ENCODE measurements at places on chromosomes 7 and 10.

DNA sequence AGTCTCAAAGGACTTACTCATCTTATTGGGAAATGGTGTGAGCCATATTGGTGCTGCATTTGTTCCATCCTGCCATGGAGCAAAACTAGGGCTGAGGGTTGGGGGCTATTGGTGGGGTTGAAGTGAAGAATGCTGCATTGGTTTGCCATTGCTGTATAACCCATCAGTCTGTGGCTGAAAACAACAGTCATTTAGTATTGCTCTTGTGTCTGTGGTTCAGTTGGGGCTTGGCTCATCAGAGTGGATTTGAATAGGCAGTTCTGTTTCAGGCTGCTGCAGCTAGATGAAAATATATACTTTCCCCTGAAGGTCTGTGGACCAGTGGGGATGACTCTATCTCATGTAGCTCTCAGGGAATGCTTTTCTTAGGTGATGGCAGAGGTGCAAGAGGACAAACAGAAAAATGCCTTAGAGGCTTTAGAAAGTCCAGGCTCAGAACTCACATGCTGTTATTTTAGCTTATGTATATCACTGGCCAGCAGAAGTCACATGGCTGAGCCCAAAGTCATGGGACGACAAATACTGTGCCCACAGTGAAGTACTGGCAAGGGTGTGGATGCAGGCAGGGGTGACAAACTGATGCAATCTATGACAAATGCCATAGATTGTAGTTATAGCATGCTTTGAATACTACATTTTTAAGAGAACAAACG is 15.2 kb upstream of the EXOC6 start:
- no peak for DNase-seq

DNA sequence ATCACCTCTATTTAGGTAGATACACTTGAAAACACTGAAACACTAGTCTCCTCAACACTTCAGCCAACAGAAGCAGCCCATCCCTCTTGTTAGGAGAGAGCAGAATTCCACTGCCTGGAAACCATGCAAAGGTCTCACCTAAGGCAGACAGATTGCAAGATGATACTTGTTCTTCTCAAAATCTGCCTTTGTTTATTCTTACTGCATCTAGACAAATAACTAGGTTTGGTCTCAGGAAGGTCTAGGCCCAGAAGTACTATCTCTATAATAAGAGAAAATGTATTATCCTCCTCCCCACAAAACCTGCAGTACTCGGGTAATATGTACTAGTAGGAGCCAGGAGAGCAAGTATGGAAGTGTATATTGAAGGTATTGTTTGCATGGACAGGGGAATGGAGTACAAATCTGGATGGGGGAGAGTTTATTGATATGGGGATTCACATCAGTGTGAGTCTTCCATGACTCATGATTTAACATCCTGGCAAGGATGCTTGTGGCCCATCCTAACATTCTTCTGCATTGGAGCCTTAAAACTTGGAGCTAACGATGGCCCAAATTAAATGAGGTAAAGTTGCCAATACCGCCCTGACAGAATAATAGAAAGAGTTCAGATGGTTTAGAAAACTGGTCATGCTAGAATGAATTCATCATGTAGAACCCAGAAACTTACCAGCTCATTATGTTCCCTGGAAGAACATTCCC is 109.2 kb downstream of the EPC1 start:
- peak; percentile 79 for DNase-seq

GRCh38 chr10:124742413-124743190 is 1.6 kb downstream of the FAM53B start:
- DNase-seq = peak; percentile 26

DNA sequence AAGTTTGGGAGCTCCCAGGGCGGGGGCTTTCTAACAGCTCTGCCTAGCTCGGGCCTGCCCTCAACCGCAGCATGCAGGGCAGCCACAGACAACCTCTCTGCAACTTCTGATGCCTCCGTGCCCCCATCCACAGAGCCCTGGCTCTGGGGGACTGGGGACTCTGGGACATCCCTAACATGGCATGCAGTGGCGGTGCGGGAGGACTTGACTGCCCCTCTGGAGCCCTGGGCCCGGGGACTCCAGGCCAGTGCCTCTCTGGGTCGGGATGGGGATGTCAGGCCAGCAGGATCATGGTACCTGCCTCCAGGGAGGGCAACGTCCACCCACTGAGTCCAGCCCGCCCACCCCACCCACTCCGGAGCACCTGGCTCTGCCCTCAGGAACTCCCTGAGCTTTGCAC is 520 bp upstream of the AQP1 start:
- DNase-seq = no peak

DNA sequence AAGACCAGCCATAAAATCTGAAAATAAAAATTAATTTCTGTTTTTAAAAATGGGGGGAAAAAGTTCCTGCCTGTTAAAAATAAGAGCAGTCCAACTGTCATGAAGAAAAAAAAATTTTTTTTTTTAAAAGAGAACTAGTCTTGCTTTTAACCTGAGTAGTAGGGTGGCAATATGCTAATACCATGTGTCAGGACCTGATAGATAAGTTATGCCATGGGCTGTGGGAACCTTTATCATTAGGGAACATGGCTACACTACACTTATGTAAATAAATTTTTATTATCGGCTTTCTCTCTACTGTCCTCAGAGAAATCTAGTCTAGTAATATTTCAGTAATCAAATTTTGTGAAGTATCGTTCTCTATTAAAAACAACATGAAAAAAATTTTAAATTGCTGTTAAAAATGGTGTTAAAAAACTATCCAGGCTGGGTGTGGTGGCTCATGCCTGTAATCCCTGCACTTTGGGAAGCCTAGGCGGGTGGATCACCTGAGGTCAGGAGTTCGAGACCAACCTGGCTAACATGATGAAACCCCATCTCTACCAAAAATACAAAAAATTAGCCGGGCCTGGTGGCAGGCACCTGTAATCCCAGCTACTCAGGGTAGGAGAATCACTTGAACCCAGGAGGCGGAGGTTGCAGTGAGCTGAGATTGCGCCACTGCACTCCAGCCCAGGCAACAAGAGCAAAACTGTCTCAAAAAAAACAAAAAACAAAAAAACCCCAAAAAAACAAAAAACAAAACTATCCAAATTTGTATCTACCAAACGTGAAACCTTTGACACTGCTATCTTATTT is 20.7 kb downstream of the NT5C3A start:
- no peak for DNase-seq

GRCh38 chr10:50541921-50542320 is 81.8 kb downstream of the SGMS1 start:
- no peak for DNase-seq

DNA sequence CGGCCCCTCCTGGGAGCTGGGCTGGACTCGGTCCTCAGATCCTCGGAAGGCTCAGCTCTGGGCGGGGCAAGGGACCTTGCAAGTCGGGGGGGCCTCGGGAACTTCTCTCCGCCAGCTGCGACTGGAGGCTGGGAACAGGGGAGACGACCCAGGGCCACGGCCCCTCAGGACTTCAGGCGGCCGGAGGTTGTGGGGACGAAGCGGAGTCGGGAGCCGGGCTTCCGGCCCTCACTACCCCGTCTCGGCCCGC is 2.6 kb downstream of the ADIRF start:
- DNase-seq = no peak

GRCh38 chr10:107971973-107972372 is 807.5 kb upstream of the SORCS1 start:
- DNase-seq = peak; percentile 94

DNA sequence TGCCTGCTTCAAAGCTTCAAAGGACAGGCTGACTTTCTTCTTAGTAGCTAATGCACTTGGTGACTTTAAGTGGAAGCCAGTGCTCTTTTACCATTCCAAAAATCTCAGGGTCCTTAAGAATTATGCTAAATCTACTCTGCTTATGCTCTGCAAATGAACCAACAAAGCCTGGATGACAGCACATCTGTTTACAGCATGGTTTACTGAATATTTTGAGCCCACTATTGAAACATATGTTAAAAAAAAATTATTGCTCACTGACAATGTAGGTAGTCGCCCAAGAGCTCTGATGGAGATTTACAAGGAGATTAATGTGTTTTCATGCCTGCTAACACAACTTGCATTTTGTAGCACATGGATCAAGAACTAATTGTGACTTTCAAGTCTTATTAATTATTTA is 258.2 kb upstream of the HGF start:
- no peak for DNase-seq

GRCh38 chr10:114773197-114773532 is 48.4 kb upstream of the FHIP2A start:
- DNase-seq = no peak

DNA sequence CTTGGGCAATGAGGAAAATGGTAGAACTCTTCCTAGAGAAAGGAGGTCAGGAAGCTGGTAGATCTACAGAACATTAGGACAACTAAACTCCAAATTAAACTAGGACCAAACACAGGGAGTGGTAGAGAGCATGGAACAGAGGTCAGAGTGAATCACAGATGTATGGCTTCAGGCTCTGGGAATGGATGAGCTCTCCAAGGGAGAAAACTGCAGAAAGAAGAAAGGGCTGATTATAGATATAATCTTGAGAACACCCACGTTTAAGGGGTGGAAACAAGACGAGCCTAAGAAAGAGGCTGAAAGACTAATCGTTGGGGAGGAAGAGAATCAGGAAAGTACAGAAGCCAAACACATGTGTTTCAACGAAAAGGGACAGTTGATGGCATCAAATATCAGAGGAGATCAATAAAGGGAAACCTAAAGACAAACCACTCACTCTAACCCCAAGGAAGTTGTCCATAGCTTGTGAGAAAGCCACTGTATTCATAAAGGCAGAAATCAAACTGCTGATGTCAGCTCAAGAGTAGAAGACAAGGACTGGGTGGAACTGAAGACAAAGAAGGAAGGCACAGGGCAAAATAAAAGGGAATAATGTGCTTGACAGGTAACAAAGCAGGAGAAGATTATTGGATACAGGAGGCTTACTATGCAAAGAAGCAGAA is 41.4 kb downstream of the NUDCD3 start:
- no peak for DNase-seq

DNA sequence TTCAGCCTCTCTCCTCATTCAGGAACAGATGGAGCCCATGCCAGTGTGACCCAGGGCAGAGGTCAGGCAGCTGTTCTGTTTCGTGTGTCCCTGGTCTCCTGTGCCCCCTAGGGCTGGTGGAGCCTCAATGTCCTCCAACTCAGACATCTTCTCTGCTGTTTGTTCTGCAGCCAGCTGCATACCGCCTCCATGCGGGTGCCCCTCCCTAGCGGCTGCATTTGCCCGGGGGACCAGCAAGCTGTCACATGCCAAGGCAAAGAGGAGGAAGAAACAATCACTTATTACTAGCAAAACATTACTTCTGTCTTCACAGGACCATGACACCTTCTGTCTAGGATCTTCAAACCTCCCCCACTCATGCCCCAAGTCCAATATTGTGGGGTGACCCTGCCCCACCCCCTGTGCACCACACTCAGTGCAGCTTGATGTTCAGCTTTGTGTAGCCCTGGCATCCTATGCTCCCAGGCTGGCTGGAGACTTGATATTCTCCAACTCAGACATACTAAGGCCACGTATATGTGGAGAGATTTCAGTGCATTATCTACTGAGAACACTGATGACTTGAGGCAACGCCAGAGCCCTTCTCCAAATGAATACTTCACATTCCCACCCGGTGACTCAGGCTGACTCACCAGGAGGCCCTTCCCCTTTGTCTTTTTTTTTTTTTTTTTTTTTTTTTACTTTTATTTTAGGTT is 188.9 kb downstream of the SKIDA1 start:
- peak; percentile 91 for DNase-seq

DNA sequence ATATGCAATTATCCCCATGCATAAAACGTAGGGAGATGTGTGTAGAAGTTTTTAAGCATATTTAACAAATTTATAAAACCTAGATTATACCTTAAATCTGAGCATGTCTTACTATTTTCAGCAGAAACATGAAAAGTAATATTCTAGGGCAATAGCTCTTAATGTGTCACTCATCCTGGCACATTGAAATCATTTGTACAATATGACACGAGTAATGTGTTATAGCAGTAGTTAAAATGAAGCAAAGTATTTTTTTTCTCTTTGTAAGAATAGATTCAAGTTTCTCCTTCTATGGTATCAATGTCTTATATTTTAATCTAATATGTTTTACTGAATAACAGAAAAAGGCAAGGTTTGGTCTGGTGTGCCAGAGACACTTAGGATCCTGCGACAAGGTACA is 274.9 kb upstream of the PLXDC2 start:
- no peak for DNase-seq

DNA sequence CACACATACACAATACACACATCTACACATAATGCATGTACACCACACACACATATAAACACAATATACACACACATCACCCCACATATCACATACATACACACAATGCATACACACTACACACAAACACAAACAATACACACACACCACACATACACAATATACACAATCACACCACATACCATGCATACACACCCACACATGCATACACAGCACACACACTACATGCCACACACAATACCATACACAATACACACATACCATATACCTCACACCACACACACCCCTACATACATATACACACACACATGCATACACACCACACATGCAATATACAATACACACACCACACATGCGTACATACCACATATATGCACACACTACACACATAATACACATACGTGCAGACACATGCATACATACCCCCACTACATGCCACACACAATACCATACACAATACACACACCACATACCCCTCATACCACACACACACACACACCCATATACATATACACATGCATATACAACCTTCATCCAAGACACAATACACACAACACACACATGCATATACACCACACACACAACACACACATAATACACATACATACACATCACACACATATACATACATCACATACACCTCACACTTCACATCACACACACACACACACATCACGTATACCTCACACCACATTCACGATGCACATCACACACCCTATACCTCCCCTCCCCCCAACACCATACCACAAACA is 34.0 kb downstream of the PSMC2 start:
- DNase-seq = no peak

- DNase-seq = no peak
Observed at GRCh38 chr7:157488966-157489365, 152.2 kb downstream of the DNAJB6 start.

GRCh38 chr7:150962553-150963399 is 15.3 kb downstream of the KCNH2 start:
- DNase-seq = peak; percentile 56

- DNase-seq = no peak
Observed at GRCh38 chr7:29328045-29328444, 133.5 kb downstream of the CHN2 start.

DNA sequence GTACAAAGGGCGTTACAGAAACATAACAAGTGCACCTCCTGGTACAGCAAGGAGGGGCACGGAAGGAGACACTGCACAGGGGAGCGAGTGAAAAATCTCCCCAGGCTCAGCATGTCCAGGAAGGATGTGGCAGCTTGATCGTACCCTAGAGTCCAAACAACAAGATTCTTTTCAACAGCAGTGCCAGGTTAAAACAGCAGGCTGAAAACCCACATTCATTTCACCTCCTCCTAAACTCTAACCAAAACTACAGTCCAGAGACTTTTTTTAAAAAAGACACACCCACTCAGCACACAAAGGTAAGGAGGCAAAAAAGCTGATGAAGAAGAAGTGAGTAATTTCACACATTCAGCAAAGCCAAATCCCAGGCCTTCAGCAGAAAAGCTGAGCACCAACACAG is 138.8 kb downstream of the SFMBT2 start:
- DNase-seq = no peak

All from RWPE1 (cell line).